ENCODE measurements at places on chromosomes 1 and 21.

DNA sequence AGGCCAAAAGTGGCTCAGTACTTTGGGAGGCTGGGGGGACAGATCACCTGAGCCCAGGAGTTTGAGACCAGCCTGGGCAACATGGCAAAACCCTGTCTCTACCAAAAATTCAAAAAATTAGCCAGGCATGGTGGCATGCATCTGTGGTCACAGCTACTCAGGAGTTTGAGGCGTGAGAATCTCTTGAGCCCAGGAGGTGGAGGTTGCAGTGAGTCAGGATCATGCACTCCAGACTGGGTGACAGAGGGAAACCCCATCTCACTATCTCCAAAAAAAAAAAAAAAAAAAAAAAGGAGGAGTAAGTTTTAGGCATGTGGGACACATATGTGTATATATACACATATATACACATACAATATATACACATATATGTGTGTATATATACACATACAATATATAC lies 165.3 kb upstream of the DPYD start:
- no peak for DNase-seq

GRCh38 chr21:39527664-39528381 lies 76.1 kb downstream of the SH3BGR start:
- DNase-seq = no peak

- no peak for DNase-seq
Observed at GRCh38 chr1:55997536-55997935, 581.8 kb downstream of the PLPP3 start.

DNA sequence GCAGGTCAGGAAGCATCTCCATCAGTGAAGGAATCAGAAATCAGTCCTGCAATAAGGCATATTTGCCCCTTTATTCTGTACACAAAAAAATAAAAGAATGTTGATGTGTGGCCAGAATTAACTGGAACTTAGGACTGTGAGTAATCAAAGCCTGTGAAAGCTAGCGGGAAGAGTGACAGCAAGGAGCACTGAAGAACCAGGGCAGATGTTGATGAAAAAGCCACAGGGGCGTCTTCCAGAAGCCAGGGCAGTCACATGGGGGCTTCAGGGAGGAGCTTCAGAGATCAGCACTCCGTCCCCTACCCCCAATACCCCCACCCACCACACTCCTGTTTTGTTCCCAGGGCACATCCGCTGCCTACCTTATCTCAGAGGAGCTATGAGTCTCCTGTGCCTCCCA lies 502.8 kb downstream of the AJAP1 start:
- DNase-seq = no peak

- DNase-seq = no peak
Observed at GRCh38 chr1:210743038-210743437, 390.9 kb downstream of the KCNH1 start.

- no peak for DNase-seq
Observed at GRCh38 chr1:6630027-6630426, 5.4 kb downstream of the THAP3 start.

DNA sequence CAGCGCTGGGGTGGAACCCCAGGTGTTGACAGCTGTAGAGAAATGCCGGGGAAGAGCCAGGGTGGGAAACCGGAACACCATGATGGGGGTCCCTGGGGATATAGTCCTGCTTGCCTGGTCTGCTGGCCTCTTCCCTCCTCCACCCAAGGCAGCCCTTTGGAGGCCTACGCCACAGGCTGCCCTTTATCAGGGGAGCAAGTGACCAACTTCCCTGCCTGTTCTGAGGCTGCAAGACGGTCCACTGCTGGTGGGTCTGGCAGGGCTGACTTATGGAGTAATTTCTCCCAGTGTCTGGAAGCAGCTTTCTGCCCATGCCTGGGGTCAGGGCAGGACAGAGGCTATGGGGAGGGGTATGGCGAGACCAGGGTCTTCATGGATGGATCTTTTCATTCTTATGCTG lies 50.8 kb upstream of the EDN2 start:
- no peak for DNase-seq

GRCh38 chr1:177328251-177328650 lies 157.5 kb downstream of the BRINP2 start:
- DNase-seq = no peak

DNA sequence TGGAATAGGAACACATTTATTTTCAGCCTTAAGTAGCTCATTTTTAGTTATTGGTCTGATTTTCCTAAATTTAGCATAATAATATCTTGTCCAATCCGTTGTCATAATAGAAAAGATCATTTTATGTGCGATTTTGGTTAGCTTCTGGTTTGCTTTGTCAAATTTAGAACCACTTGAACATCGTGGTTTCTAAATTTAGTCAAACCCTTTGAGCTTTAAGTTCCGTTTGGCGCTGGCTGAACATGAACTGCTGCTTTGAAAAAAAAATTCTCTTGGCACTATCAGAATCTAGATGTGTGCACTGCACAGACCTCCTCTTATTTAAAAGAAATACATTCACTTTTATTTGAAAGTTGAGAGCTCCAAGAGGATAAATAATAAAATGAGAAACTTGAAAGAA lies 370.6 kb downstream of the PTPRC start:
- no peak for DNase-seq

DNA sequence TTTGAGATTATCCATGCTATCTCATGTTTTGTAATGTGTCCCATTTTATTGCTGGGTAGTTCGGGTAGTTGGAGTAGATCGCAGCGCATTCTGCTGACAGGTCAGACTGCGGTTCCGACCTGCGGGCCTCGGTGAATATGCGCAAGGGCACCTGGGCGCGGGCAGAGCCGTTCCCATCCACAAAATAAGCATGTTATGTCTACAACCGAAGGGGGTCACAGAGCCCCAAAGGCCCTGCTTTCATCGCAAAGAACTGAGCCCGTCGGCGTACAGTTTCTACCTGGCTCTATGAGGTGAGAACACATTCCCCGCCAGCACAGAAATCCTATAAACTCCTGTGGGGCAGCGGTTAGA lies 88.4 kb downstream of the PRKAB2 start:
- no peak for DNase-seq

DNA sequence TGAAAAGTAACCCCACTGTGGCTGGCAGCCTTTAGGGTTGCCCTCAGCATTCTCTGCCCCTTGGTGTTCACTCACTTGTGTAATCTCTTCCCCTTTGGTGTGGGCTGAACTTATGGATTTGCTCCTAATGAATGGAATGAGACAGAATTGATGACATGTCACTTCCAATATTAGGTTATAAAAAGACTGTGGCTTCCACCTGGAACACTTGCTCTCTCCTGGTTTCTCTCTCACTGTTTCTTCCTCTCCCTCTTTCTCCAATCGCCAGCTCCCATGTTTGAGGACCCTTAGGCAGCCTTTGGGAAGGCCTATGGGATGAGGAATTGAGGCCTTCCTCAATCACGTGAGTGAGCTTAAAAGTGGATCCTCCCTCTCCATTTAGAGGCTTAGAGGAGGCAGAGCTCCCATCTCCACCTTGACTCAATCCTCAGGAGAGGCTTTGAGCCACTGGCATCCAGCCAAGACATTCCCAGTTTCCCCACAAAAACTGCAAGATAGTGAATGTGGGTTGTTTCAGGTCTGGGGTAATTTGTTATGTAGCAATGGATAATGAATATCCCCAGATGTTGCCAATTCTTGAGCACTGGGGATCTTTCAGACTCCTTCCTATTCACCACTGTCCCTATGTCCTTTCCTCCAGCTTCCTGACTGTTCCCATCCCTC lies 95.5 kb upstream of the CD34 start:
- no peak for DNase-seq

DNA sequence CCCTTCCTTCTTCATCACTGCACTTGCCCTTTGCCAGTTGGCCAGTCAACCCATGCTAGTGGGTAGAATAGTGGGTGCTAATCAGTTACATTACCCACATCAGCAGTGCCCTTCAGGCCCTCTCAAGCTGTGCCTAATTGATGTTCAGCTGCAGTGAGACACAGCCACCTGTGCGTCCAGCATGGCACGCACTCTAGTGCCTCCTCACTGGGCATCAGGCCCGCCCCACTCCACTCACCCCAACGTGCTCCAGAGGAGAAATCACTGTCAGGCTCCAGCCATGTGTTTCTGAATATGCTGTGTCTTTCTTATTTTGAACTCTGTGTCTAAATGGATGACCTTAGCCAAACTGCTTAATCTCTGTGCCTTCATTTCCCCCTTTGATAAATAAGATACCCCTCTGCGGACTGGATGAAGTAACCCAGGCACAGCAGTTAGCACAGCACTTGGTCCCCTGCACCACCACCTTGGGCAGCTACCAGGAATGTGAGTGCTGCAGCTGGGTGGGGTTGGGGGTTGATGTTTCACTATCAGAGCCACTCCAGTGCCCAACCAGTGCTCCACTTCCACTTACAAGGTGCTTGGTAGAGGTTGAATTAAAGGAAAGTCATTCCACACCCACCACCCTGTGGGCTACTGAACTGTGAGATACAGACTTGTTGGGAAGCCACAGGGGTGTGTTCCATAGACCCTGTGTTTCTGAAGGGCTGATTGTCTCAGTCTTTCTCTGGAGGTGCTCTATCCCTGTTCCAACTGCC lies 8.9 kb upstream of the ADORA3 start:
- no peak for DNase-seq

GRCh38 chr1:152497273-152497672 lies 13.3 kb upstream of the LCE5A start:
- no peak for DNase-seq

GRCh38 chr21:37000381-37000780 lies 6.1 kb upstream of the RIPPLY3 start:
- DNase-seq = no peak

- DNase-seq = no peak
Observed at GRCh38 chr21:42513151-42513984, at the start of gene SLC37A1. Gene SLC37A1 (plus strand): TSS chr21:42513852. CDS start chr21:42518455, 4,603 bp downstream.

GRCh38 chr1:118928739-118929554 lies 59.2 kb downstream of the TBX15 start:
- no peak for DNase-seq

DNA sequence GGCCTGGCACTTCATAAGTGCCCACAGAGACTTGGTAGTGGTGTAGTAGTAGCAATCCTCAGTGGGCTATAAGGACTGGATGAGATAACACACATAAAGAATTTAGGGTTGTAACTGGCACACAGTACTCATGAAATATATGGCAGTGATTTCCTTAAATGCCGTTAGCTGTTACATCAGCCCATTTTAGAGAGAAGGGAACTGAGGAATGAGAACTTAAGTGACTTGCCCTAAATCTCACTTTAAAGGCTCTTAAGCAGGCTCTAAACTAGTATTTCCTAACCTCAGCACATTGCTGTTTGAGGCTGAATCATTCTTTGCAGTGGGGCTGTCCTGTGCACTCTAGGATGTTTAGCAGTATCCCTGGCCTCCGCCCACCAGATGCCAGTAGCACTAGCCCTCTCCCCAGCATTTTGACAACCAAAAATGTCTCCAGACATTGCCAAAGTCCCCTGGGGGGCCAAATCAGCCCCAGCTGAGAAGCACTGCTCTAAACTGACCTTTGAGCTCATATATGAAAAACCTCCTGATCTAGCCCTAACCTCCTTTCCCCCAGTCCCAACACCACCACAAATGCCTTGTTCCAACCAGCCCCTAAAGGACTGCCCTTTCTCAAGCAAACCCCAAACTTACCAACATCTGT lies 11.6 kb downstream of the CAMK2N1 start:
- no peak for DNase-seq

- DNase-seq = no peak
Observed at GRCh38 chr1:108704496-108704895, 8.2 kb upstream of the FNDC7 start.

GRCh38 chr1:3706651-3707297 lies 45.5 kb upstream of the CCDC27 start:
- no peak for DNase-seq

DNA sequence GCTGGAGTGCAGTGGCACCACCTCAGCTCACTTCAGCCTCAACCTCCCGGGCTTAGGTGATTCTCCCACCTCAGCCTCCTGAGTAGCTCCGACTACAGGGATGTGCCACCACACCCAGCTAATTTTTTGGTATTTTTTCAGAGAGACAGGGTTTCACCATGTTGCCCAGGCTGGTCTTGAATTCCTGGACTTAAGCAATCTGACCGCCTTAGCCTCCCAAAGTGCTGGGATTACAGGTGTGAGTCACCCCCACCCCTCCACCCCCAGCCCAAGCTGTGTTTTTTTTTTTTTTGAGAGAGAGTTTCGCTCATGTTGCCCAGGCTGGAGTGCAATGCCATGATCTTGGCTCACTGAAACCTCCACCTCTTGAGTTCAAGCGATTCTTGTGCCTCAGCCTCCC lies 75.4 kb downstream of the NKAIN1 start:
- no peak for DNase-seq

DNA sequence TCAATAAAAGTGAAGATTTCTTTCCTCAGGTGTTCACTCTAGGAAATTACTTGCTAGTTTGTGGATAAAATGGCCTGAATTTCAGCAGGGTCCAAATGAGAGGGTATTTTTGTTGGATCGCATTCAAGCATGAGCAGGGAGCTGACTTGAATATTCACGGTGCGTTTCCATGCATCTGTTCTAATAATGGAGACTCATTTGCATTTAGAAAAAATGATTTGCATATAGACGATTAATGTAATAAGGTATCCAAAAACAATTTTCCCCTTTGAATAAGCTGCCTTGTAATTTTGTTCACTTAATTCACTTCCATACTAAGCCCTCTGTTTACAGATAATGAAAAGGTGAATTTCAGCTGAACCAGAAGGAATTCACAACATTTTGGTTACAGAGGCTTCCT lies 130.9 kb upstream of the AJAP1 start:
- DNase-seq = no peak

- DNase-seq = no peak
Observed at GRCh38 chr21:35086357-35086756, 37.3 kb upstream of the RUNX1 start.

- DNase-seq = no peak
Observed at GRCh38 chr1:3645666-3646355, 4.1 kb downstream of the WRAP73 start.

GRCh38 chr1:207935166-207935583 lies 24.2 kb upstream of the CD34 start:
- no peak for DNase-seq

GRCh38 chr1:160206036-160206389 lies 829 bp downstream of the PEA15 start:
- DNase-seq = peak; percentile 53

DNA sequence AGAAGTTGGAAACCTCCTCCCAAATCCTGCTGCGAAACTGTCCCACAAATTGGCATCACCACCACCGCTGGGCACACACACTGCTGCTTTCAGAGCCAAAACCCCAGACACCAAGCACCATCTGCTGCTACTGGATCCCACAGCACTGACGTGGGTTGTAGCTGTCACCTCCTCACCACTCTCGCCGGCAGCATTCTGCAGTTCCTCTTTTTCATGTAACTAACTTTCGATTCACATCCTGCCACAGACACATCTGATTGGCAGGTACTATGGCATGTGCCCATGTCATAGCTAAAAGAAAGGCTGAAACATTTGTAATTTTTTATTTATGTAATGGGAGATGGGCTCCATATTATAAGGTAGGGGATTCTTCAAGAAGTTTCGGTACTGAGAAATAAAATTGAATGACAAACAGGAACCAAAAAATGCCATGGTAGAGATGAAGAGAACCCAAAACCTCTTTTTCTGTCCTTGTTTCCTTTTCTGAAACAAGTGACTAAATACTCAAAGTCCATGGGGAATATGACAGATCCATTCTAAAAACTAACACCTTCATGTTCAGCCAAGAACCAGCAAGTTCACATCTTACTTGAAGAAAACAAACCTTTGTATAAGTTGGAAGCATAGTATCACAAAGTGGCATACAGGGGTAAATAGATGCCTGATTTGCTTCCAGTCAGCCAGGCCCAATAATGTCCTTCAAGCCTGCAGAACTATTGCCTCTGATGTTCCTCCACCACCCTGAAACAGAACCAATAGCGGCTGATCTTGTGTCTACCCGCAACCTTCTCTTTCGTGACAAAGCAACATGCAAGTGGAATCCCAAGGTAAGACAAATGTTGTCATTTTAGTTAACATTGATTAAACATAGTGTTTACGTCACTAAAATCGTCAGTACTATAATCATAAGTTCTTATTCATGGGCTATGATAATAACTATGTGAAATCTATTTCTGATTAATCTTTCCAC lies 26.6 kb upstream of the RGS13 start:
- DNase-seq = peak; percentile 42

All from activated CD4-positive, alpha-beta T cell treated with anti-CD3 and anti-CD28 coated beads, Interleukin-2, amount 50 U/mL, for 4 hours (primary cell).